GM12864 (cell line): ENCODE measurements at places on chromosomes 2 and 18.

- DNase-seq: no peak
Observed at GRCh38 chr18:50855976-50856757, 22.8 kb upstream of the ME2 start.

GRCh38 chr18:22169011-22169888, at the start of gene GATA6:
GATA6 (plus strand) TSS chr18:22169589; CDS start chr18:22171145, 1,556 bp downstream.
- DNase-seq: no peak

GRCh38 chr18:57627488-57627887, 5.9 kb upstream of the NARS1 start:
- DNase-seq: no peak

- no peak for DNase-seq
Observed at GRCh38 chr2:223297788-223298187, 245.8 kb downstream of the KCNE4 start.

GRCh38 chr2:188207554-188207953, 84.1 kb upstream of the GULP1 start:
- DNase-seq: no peak

- DNase-seq: no peak
Observed at GRCh38 chr2:181683518-181684453, 3.5 kb upstream of the NEUROD1 start.

DNA sequence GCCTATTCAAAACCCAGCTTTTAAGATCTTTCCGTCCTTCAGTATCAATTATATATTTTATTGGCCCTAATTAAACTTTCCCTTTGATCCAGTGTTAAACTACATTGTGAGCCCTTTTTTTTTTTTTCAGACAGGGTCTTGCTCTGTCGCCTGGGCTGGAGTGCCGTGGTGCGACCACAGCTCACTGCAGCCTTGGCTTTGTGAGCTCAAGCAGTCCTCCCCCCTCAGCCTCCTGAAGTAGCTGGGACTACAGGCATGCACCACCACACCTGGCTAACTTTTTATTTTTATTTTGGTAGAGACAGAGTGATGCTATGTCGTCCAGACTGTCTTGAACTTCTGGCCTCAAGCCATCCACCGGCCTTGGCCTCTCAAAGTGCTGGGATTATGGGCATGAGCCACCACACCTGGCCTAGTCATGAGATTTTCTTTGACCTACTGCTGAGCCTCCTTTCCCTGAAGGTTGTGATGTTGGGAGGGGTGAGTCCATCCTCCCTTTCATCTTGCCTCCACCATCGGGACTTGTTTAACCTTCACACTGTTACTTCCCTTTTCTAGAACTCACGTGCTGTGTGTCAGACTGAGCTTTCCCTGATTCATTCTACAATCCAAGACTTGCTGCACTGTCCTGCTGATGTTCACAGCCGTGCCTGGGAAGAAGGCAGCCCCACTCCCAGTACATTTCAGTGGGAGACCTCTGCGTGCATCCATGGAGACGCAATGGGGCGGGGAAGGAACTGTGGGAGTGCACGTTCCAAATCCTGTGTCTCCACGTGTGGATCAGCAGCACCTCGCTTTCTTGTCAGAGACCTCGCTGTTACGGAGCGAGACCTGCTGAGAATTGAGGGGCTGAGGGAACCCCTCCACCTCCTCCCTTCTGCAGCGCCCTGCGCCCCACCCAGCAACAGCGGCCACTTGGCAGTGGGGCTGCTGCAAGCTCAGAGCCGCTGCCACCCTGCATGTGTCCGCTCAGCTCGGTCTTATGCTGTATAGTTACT, 10.8 kb downstream of the OXER1 start:
- no peak for DNase-seq

DNA sequence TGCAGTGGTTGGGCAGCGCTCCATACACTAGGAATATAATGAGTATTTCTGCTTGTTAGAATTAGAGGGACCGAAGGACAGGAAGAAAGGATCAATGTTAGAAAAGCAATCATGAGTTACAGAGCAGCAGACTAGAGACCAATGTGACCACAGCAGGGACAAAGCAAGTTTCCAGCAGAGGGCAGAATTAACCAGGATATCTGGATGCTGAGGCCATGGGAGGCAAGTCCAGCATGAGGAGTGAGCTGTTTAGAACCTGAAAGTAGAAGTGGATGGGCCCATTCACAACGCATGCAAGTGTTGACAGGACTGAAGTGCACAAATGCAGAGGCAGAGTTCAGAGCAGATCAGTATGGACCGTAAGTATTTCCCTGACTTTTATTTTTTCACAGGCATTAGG, 910.4 kb upstream of the GYPC start:
- no peak for DNase-seq

- no peak for DNase-seq
Observed at GRCh38 chr2:10159581-10160131, 37.1 kb downstream of the RRM2 start.

- no peak for DNase-seq
Observed at GRCh38 chr2:9757501-9758264, 85.6 kb upstream of the TAF1B start.

DNA sequence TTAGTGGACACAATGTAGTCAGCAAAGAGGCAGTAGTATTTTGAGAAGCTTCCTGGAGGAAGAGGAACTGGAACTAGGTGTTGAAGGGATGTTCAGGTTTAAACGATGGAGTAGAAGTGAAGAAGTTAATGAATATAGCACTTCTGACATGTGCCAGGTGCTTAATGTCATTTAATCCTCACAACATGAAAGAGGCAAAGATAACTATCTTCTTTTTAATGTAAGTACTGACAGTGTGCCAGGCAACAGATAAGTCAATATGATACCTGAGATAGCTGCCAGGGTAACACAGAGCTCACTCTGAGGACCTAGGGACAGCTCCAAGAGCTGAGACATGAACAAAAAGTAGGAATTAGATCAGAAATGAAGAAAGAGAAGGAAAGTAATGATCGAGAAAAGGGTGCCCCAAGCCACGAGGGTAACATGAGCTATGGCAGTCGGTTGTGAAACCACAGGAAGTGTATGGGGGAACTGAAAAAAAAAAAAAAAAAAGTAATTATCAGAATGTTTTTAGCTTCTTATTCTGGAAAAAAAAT, 140.7 kb downstream of the RNF144A start:
- DNase-seq: no peak

GRCh38 chr2:46663614-46664013, 184.2 kb downstream of the TMEM247 start:
- DNase-seq: no peak

DNA sequence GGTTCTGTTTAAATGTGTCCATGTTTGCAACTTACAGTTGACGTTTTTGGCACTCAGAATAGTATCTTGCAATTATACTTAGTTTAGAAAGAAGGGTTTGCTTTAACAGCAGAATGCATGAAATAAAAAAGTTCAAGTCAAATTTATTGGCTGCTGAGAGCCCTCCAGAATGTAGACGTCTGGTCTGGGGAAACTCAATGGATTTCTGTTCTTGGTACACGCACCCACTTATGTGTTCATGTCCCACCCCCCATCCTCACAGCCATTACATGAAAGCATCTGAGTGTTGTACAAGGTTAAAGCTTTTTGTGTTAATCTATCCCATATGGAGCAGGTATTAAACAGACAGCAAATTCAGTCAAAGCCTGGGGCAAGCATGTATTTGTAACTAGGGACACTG, 219.5 kb downstream of the SOX11 start:
- no peak for DNase-seq

DNA sequence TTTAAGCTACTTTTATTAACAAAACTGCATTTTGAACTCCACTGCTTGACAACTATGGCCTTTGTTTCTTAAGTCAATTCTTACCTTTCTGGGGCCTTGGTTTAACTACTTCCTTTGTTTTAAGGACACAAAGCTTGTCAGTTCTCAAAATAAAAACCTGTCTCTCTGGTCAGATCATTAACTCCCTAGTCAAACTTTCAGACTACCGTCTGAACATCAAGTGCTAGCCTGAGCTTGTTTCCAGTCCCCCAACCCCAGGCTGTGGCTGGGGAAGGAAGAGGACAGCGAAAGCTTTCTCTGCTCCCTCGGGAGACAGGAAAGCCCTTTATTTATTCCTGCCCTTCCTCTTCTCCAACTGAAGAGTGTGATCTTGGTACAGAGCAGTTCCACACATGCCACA, 1.7 kb downstream of the SH3YL1 start:
- no peak for DNase-seq

DNA sequence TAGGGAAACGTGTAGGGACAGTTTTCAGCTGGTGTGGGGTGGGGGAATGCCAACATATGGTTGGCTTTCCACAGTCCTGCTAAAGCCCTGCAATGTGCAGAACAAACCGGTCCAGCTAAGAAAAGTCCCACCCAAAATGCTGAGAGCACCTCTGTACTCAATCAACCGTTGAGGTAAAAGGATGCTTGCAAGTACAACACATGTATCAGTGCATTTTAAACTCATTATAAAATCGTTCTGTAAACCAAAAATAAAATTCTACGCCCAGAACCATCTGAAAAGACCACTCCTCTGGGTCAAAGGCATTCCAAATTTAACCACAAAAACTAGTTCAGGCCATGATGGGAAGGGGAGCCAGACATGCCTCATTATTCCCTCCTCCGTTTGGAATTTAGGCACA, 2.0 kb upstream of the TYMS start:
- DNase-seq: no peak

GRCh38 chr2:234816056-234816455, 135.8 kb upstream of the SH3BP4 start:
- no peak for DNase-seq

DNA sequence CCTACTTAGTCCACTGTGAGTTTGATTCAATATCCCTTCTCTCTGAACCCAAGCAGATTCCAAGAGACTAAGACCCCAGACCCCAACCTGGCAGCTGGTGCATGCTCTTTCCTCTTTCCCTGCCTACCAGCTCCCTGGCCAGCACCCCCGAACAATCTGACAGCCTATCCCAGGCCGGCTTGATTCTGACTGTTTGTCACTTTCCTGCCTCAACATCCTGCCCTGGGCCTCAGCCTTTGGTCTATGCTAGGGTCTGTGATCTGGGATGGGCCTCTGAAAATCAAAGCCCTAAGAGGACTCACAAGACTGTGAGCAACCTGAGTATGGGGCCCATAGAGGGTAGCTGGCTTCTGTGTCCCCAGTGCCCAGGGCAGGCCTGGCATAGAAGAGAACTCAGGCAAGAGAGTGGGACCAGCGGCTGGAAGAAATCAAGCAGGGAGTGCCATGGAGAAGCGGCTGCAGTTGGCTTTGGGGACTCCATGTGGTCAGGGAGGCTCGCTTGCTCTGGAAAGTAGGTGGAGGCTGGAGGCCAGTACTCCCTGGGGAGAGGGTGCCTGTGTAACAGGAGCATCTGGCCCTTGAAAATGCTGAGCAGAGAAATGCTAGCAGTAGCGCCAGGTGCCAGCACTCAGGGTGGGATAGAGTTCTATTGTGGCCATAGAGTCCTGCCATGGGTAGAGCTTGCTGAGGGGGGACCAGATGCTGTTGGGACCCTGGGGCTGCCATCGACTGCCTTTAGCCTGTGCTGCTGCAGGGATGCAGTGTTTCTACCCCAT, 343.9 kb downstream of the DYSF start:
- no peak for DNase-seq

DNA sequence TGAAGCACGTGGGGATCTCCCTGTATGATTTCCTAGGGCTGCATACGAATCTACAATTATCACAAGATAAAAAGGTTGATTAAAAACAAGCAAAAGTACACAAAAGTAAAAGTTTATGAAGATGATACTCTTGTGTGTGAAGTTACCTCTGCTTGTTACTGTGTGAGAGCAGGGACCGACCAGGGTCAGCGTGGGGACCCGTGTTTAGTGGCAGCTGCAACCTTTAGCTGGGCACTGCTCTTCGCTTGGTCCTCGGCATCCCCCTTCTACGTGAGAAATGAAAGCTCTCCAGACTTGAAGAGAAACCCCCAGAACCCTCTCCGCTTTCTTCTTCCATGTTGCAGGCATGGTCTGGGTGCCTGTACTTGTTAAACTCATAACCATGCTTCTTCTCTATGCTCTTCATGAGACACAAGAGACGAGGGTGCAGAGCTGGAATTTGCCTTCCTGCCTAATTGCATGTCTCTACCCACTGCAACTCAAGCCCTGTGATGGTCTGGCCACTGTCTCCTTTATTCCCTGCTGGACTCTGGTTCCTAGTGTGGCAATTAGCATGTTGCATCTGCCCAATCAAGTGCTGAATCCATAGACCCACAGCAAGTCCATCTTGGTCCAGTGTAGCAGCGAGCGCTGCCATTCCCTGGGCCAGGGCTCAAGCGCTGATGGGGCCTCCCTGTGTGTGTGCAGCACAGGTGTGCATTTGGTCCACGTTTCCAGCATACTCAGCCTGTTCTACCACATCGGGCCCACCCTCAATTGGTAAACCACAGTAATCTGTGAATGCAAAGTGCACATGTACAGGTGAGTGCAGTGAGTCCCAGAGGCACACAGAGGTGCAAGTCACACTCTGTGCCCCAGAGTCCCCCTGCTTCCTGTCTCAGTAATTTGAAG, 88.5 kb downstream of the TWIST2 start:
- DNase-seq: no peak

DNA sequence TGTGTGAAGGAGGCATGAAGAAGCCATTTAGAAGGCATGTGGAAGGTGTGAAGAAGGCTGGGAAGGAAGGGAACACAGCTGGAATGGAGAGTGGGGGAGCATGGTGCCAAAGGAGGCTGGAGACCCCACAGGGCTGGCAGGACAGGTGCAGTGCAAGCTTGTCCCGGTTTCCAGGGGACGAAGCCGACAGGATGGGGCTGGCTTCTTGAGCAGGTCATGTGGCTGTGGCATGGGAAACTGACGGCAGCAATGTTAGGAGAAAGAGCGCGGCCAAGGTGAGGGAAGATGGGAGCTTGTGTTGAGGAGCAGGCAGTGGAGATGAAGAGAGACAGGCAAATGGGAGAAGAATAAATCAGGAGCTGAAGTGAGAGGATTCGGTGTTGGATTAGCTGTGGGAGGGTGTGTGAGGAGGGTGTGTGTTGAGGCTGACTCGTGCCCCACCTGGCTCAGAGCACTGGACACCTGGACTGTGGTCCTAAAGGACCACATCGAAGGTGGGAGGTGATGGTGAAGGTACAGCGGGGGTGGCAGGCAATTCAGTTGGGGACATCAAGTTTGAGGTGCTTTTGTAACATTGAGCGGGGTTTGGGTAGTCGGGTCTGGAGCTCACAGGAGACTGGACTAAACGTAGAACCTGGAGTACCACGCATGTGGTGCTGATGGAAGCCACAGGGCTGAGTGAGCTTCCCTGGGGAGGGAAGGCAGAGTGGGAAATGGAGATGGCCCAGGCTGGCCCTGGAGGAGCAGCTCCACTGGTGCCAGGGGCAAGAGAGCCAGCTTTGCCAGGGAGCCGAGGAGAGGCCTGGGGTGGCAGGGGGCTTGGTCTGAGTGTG, 165.6 kb upstream of the HDAC4 start:
- no peak for DNase-seq
